ENCODE measurements at places on chromosomes 5 and 9.

DNA sequence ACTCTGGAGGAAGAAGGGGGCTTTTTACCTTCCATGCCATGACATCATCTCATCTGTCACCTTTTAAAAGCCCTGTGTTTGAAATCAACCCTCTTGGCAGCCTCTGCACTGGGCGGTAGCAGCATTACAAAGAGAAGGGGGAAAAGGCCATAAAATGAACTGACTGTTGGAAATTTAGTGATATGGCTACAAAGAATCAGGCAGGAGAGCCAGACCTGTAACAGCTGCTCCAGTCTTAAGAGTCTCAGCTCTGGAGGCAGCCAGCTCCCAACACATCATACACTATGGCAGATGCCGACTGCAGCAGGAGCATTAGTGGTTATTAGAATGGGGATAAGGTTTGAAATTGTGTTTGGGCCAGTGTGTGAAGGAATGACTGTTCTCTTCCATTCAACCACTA lies 257.5 kb downstream of the DMAC1 start:
- DNase-seq, result no peak

- peak; percentile 76 for DNase-seq
These were observed 18.6 kb downstream of the ANXA6 start for GRCh38 chr5:151139015-151139414.

GRCh38 chr9:33175649-33176325 lies 8.7 kb upstream of the B4GALT1 start:
- DNase-seq, result no peak

DNA sequence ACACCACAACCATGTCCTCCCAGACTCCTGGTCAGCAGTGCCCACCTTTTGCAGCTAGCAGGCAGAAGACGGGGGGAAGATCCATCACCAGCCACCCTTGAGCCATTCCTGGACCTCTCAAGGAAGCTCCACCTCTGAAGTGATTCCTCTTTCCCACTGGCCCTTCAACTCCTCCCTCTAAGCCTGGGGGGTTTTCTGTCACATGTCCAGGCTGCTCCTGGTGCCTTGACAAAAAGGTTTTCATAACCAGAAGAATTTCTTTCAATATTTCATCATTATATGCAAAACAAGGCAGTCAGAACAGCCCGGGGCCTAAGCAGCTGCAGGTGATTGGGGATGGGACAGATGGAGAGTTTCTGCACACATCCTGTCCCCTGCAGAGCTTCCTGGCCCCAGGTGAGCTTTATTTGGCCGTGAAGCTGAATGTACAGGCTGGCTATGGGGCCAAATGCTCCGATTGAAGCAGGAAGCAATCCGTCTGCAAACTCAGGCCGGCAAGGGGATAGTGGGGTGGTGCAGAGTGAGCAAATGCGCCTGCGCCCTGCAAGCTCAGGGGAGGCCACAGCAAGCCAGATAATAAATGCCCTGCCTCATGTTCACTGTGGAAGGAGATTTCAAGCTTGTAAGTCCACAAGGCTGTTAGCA lies 173.5 kb downstream of the C5orf15 start:
- DNase-seq, result no peak

- DNase-seq, result no peak
These were observed 68.7 kb upstream of the CDH6 start for GRCh38 chr5:31124651-31125305.

- DNase-seq, result no peak
These were observed 23.0 kb upstream of the B4GALT1 start for GRCh38 chr9:33190021-33190705.

- no peak for DNase-seq
These were observed 136.0 kb downstream of the EPB41L4A start for GRCh38 chr5:112283034-112283582.

DNA sequence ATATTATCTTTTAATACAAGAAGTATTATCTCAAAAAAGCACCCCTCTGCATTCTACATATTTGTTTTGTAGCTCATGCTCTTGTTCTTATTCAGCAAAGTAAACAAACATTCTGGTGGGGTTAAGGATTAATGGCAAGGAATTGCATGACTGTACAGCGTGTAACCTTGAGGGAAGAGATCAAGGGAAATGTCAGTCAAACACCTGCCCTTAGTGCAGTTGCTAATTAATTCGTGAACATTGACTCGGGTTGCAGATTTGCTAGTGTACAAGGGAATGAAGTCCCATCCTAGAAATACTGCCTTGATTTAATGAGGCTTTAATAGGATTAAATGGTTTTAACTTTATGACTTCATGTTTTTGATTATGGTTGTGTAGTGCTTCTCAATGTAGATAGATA lies 1758.1 kb downstream of the MAT2B start:
- no peak for DNase-seq

DNA sequence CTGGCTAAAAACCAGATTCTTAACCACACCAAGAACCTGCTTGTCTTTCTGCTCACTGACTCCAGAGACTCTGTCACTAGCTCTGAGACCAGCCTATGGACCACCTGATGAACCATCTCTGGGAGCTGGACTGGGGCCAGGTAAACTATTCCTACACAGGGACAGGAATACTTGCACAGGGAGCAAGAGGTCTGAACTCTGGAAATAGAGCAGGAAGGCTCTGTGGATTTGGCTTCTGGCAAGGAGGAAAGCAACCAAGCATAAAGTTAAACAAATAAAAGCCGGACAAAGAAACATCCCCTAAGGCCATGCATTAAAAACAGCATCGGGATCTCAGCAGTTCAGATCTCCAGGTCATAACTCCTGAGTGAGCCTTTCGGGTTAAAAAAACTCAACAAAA lies 5.6 kb upstream of the SPARC start:
- no peak for DNase-seq

GRCh38 chr9:4138781-4139180 lies 161.1 kb downstream of the GLIS3 start:
- DNase-seq, result no peak

GRCh38 chr9:117644133-117644931 lies 59.9 kb upstream of the TLR4 start:
- peak; percentile 22 for DNase-seq

- DNase-seq, result no peak
These were observed 1347.2 kb upstream of the NUDT12 start for GRCh38 chr5:104909803-104910202.

DNA sequence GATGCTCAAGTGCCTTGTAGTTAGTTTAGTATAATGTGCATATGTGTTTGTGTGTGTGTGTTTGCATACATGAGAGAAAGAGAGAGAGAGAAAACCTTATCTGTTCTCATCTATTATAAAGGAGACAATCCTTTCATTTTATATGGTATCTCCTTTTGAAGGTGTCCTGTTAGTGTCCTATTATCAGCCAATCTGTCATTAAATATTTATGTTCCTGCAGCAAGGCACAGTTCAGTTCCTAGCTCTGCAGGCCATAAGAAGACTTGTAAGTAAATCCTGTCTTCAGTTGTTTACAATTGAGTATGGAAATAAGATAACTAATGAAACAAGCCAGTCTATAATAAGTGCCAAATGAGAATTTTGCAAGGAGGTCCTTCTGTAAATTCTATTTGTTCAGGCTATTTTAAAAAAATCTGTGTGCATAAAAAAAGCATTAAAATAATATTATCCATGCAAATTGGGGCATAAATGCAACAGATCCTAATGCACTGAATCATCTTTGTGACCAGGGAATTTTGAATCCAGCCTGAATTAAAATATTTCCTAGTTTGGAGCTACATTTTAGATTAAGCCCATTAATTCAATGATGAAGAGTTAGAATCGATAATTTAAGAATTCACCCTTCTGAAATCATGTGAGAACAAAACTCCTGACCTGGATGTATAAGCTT lies 18.1 kb downstream of the MAP1B start:
- DNase-seq, result no peak

- no peak for DNase-seq
These were observed 11.9 kb downstream of the BASP1 start for GRCh38 chr5:17229313-17229712.

- DNase-seq, result no peak
These were observed 12.4 kb upstream of the HSDL2 start for GRCh38 chr9:112367465-112367864.

DNA sequence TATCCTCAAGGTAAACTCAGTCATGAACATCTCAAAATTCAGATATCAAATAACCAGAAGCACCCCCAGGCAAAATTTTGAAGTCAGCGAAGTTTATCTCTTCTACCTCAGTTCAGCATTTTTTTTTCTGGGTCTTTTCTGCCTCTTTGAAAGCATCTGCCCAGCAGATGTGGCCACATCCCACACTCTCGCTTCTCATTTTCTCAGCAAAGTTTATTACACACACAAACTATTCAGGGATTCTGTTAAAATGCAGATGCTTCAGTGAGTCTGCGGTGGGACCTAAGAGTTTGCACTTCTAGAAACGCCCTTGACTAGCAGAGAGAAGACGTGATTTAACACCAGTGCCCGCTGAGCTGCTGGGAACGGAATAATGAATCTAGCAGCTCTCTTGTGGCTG lies 19.3 kb downstream of the RASEF start:
- no peak for DNase-seq

DNA sequence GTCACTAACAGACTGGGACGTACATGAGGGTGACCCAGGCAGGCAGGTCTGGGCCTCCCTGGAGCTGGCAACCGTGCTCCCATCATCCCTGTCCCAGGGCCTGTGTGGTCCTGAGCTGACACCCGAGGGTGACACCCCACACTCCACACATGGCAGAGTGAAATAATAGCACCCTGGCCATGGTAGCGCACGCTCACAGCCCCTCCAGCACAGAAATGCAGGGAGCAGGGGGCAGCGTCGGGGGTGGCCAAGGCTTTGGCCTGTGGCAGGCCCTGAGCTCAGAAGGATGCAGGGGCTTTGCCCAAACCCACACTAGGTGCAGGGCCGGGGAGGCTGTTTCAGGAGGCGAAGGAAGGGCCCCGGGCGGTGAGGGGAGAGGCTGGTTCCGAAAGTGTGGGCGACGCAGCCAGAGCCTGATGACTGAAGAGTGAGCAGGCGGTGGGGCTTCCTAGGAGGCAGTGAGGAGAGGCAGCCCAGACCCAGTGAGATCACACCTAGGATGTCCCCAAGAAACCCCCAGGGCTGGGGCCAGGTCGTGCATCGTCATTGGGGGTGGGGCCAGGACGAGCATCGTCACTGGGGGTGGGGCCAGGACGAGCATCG lies 12.9 kb downstream of the OR2V2 start:
- peak; percentile 22 for DNase-seq

- no peak for DNase-seq
These were observed 401.4 kb downstream of the TMEM161B start for GRCh38 chr5:87867281-87867680.

DNA sequence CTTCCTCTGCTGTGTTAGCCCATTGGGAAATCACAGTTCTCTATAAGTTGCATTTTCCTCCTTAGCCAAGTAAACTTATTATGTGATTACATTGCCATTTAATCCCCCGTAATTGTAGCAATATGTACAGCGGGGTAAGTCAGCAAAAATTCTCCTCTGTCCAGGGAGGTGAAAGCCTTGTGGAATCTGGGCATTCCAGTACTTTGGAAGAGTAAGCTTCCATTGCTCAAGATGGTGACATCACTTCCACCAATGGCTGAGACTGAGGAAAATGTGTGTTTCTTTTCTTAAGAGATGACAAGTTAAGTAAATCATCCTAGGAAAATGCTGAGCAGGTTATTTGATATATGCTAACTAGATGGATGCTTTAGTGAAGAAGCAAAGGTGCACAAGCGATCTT lies 436.7 kb downstream of the CETN3 start:
- DNase-seq, result no peak

- DNase-seq, result no peak
These were observed 284.7 kb downstream of the GABRB2 start for GRCh38 chr5:161261668-161262323.

DNA sequence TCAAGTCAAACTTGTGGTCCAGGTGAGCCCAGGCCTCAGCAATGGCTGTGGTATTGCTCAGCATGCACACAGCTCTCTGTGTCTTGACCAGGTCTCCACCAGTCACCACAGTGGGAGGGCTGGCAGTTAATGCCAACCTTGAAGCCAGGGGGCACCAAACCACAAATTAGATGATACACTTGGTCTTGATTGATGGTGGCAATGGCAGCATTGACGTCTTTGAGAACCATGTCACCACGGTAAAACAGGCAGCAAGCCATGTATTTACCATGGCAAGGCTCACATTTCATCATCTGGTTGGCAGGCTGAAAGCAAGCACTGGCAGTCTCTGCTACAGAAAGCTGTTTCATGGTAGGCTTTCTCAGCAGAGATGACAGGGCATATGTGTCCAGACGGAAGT lies 40.0 kb downstream of the NIM1K start:
- no peak for DNase-seq

- no peak for DNase-seq
These were observed 52.9 kb upstream of the ANGPTL2 start for GRCh38 chr9:127175319-127175715.

DNA sequence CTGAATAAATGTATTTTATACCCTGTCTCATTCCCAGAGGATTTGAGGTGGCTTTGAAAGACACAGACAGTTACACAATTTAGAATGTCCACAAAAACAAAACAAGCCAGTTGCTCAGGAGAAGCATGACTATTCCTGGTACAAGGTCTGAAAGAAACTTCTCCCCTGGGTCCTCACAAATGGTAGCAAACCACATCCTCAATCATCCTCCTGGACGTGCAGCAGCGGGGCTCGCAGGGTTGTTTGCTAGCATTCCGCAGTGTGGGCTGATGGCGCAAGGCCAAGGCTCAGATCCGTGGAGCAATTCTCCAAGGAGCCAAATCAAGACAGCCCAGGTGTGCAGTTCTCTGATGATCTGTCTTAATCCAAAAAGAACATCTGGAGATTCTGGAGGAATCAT lies 210.3 kb downstream of the ACTL7B start:
- DNase-seq, result no peak

DNA sequence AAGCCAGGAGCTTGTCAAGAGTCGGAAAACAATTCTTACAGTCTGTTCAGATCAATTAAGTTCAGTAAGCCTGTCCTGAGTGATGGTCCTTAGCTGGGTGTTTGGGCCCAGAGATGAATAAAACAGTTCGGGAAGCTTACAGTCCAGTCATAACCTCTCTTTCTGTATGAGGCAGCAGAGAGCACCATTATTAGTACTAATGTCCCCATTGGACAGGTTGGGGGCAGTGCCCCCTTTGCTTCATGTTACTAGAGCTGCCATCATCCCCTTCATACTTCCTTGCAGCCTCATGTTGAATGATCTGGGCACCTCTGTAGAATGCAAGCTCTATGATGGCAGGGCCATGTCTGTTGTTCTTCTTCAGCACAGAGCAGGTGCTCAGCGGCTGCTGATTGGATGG lies 9.8 kb downstream of the DOCK2 start:
- DNase-seq, result no peak

DNA sequence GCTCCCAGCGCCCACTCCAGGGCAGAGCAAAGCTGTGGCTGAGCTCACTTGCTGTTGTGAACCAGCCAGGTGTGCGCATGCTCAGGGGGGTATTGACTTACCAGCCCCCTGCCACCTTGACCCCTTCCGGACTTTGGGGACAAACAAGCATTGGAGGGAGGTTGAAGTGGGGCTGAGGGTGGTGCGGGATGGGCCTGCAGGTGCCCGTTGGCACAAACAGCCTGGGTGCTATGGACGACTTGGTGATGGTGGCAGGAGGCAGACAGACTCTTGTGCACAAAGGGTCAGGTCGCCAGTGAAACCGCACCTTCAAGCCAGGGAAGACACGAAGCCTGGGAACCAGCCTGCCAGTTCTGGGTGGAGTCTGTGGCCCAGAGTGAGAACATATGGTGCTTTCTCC lies 858.5 kb upstream of the PTPRD start:
- DNase-seq, result no peak

Measured in CD4-positive, alpha-beta T cell (primary cell).